Ascending aorta (tissue), 2 donors: ENCODE measurements at places on chromosomes 12 and 14.

- no peak for DNase-seq
These were observed 29.6 kb downstream of the MAP3K9 start for GRCh38 chr14:70779667-70780066.

GRCh38 chr12:107091989-107092641 lies 1.2 kb downstream of the CRY1 start:
- peak; percentile 70 for DNase-seq

DNA sequence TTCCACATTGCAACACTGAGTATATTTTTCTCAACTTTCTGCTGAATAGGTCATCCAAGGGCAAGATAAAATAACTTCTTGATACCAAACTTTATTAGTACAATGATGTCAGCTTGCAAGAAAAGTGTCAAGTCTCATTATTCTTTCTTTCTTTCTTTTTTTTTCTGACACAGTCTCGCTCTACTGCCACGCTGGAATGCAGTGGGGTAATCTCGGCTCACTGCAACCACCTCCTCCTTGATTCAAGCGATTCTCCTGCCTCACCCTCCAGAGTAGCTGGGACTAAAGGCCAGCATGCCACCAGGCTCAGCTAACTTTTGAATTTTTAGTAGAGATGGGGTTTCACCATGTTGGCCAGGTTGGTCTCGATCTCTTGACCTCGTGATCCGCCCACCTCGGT lies 523.4 kb downstream of the FSCB start:
- DNase-seq, result no peak

DNA sequence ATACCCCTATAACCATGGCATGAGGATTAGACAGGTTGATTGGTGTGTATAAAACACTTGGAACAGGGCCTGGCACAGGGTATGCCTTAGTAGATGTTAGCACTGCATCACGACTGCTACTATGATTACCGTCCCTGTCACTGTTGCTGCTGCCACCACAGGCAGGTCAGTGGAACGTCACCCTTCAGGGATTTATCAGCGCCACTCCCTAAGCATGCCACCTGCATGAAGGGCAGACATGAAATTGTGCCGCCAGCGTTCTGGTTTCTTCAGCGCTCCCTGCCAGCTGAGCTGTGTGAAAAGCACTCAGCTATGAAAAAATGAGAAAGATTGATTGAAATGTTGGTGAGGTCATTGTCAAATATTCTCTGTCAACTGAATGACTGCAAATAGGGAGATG lies 477.0 kb downstream of the DPF3 start:
- DNase-seq, result no peak

- no peak for DNase-seq
These were observed 45.5 kb downstream of the ACSM4 start for GRCh38 chr12:7349418-7349817.

GRCh38 chr12:50174971-50175715 lies 8.0 kb upstream of the CERS5 start:
- no peak for DNase-seq

GRCh38 chr12:2052826-2053678 lies at the start of gene CACNA1C:
Gene CACNA1C, plus strand, starts transcription at chr12:2052987. Its CDS starts 576 bp downstream, at chr12:2053563.
- DNase-seq, result no peak

DNA sequence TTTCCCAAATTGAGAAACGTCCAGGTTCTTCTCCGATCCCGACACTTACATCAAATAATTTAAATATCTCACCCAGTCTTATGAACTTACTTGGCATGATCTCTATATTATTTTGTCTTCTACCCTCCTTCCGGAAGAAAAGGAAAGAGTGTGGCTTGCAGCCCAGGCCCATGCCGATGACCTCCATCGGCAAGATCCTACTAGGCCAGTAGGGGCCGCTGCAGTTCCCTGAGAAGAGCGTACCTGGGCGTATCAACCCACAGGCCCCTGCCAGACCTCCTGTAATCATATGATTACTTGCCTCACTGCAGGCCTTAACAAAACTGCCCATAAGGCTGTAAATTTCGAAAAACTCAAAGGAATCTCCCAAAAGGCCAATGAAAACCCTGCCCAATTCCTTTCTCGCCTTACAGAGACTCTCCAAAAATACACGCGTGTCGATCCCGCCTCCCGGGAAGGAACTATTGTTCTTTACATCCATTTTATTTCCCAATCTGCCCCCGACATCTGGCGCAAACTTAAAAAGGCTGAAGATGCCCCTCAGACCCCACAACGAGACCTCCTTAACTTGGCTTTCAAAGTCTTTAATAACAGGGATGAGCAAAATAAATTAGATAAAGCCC lies 69.6 kb downstream of the MOK start:
- peak; percentile 91 for DNase-seq

DNA sequence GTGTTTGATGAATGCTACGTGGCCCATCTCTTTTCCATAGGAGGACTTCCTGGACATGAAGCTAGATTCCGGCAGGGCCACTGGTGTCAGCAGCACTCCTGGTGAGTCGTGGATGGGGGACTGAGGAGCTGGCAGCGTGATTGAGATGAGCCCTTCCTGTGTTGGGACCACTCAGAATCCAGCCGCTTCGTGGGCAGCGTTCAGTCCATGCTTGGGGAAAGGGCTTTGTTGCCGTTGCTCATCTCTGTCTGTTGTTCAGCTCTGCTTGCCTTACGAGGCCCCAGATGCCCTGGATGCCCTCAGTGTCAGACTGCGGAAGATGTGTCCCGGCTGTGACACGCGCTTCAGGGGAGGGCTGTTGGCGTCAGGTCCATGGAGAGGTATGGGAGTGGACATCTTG lies 127.1 kb upstream of the RTL1 start:
- no peak for DNase-seq

DNA sequence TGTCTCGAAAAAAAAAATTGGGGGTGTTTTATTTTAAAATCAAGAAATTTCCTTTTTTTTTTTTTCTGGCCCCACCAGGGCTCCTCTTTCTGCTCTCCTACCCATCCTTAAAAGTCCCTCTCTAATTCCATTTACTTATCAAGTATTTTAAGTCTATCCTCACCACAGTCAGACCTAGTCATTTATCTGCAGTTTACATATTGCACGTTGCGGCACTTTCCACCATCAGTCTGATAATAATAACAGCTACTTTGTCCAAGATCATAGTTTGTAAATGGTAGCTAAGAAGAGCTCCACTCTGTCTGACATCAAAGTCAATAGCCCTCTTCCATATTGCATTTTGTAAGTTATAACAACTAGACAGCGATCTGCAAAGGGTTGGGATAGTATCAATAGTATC lies 23.6 kb upstream of the CAND1 start:
- no peak for DNase-seq

DNA sequence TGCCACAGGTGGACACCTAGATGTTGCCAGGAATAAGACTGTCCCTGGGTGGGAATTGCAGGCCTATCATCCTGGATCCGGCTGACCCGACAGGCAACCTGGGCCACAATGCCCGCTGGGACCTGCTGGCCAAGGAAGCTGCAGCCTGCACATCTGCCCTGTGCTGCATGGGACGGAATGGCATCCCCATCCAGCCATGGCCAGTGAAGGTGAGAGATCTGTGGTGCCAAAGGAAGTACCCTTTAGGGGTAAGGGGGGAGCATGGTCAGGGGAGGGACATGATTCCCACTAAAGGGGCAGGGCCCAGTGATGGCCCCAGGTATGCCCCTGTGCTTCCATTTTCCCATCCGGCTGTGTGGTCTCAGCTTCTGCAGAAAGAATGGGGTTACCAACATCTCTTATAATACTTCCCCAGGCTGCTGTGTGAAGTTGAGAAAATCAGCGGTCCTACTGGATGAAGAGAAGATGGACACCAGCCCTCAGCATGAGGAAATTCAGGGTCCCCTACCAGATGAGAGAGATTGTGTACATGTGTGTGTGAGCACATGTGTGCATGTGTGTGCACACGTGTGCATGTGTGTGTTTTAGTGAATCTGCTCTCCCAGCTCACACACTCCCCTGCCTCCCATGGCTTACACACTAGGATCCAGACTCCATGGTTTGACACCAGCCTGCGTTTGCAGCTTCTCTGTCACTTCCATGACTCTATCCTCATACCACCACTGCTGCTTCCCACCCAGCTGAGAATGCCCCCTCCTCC lies 8.6 kb upstream of the OAS2 start:
- DNase-seq, result no peak
